ENCODE measurements at places on chromosomes 3 and 15.

- no peak overlapping the region for H3K4me3 ChIP-seq
- H3K4me1 ChIP-seq, result no peaks in the 10 kb centered on the region
- H3K36me3 ChIP-seq, result no peaks in the 10 kb centered on the region
- no peak overlapping the region for H3K27ac ChIP-seq
These were observed 688.8 kb upstream of the CCDC54 start for GRCh38 chr3:106688464-106688863.

GRCh38 chr15:41795996-41796856 lies 21.9 kb downstream of the MAPKBP1 start:
- no peak overlapping the region for H3K4me3 ChIP-seq
- H3K4me1 ChIP-seq, result no peaks in the 10 kb centered on the region
- H3K27me3 ChIP-seq, result no peaks in the 10 kb centered on the region
- no peak for DNase-seq

DNA sequence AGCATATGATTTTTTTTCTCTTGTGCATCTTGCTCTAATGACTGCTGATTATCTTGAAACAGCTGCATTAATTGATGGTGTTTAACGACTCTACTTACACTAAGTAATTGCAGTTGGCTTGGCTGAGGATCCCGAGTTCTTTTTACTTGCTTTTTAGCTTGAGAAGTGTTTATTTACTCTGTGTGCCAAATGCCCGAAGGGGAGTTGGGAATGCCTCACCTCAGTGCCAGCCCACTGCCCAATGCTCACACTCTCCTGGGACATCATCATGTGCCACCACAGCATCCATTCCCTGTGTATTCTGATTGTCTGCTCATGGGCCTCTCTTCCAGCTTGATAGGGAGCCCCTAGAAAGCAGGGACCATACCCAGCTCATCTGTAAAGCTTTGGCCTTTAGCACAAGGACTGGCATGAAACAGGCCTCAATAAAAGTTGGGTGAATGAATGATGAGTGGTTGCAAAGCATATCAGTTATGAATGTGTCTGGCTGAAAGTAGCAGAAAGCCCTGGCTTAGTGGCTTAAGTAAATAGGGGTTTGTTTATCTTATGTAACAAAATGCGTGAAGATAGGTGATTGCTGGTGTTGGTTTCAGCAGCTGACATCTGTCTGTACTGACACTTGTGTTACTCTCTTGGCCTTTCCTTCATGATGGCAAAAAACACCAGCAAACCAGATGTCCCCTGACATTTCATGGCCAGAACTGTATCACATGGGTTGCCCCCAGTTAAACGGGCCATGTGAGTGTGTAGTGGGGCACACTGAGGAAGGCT lies 8.1 kb downstream of the PXYLP1 start:
- no peak overlapping the region for H3K4me3 ChIP-seq
- no peaks in the 10 kb centered on the region for H3K27me3 ChIP-seq
- H3K27ac ChIP-seq, result peak overlapping the region; percentile 90
- DNase-seq, result no peak

DNA sequence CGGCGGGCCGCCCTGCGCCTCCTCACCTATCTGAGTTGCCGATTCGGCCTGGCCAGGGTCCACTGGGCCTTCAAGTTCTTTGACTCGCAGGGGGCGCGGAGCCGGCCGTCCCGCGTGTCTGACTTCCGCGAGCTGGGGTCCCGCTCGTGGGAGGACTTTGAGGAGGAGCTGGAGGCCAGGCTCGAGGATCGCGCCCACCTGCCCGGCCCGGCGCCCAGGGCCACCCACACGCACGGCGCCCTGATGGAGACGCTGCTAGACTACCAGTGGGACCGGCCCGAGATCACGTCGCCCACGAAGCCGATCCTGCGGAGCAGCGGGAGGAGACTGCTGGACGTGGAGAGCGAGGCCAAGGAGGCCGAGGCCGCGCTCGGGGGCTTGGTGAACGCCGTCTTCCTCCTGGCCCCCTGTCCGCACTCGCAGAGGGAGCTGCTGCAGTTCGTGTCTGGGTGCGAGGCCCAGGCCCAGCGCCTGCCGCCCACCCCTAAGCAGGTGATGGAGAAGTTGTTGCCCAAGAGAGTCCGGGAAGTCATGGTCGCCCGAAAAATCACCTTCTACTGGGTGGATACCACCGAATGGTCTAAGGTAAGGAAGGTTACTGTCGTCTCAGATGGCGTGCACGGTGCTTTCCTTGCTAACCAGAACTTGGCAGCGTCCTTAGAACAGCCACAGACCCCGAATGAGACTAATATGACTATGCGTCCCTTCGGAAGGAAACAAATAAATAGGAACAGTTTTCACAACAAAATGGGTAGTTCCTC lies 567 bp downstream of the TICRR start:
- H3K27me3 ChIP-seq, result no peaks in the 10 kb centered on the region
- peak overlapping the region; percentile 59 for H3K4me3 ChIP-seq
- H3K4me1 ChIP-seq, result peaks cover 7% of the 10 kb centered on the region

- no peak for DNase-seq
- H3K27ac ChIP-seq, result no peak overlapping the region
- H3K36me3 ChIP-seq, result no peaks in the 10 kb centered on the region
- H3K27me3 ChIP-seq, result no peaks in the 10 kb centered on the region
- no peak overlapping the region for H3K4me3 ChIP-seq
- H3K4me1 ChIP-seq, result no peaks in the 10 kb centered on the region
These were observed 33.5 kb upstream of the GRM7 start for GRCh38 chr3:6827453-6827852.

All from tibial artery (tissue), 4 donors.